ACHN (cell line): ENCODE measurements at places on chromosomes 12 and 14.

DNA sequence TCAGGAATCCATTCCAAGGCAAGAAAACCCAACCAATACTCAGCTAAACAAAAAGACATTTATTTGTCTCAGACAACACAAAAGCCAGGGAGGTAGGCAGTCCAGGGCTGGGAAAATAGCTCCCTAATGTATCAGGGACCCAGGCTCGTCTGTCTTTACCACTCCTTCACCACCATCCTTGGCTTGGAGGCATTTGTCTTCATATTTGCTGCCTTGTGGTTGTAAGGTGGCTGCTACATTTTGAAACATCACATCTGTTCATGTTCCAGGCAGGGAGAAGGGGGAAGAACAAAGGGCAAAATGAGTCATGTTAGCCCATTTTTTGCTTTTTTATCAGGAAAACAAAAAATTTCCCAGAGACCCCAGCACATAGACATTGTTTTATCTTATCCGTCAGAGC is 44.8 kb upstream of the PCED1B start:
- DNase-seq, result no peak

GRCh38 chr12:95335948-95336347 is 118.3 kb downstream of the VEZT start:
- DNase-seq, result no peak

DNA sequence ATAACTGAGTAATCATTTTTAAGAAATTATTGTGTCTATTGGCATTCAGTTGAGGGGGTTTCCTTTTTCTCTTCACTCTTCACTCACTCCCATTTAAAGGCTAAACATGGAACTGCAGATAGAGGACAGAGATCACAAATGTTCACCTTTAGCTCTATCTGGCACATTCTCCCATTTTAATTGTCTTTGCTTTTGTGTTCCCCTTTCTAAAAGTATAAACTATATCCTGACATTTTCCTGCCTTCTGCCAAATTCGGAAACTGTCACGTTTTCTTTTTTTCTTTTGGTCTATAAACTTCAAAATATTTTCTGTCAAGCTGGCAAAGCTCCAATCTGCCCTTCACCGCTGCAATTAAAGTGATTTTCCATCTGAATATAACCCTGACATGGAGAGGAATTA is 219.8 kb upstream of the CDKN3 start:
- no peak for DNase-seq

DNA sequence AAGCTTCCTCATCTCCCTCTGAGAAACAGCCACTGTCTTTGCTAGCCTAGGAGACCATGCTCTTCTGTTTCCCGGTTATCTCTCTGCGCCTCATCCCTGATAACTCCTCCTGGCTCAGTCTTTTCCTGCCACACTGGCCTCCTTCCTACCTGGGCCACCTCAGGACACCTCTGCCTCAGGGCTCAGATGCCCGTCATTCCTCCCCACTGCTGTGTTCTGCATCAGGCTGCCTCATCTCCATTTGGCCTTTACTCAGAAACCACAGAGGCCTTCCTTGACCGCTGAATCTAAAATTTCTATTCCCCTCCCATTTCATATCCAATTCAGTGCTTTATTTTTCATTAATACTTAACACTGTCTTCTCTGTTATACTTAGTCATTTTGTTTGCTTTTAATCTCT is 311.0 kb upstream of the RGS6 start:
- DNase-seq, result no peak

DNA sequence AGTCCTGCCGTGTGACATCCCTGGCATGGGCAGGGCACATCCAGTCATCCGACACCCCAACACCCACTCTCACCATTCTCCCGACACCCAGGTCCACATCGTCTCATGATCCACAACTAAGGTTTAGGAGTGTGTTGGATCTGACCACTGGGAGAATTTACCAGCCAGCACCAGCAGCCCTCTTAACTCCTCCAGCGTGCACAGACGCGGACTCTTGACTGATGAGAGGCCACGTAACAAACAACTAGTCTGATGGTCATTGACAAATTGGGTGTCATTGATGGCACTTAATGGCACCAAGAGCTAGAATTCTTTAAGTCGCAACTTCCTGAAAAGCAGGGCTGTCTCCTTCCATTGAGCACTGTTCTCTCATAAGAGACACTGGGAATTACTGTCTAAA is 203.0 kb upstream of the SFSWAP start:
- DNase-seq, result no peak

GRCh38 chr12:132766380-132767085 is 4.9 kb upstream of the ANKLE2 start:
- no peak for DNase-seq

- no peak for DNase-seq
Observed at GRCh38 chr12:131266591-131267467, 313.1 kb downstream of the ADGRD1 start.

GRCh38 chr14:100504372-100505078 is 82.7 kb downstream of the BEGAIN start:
- DNase-seq, result no peak

DNA sequence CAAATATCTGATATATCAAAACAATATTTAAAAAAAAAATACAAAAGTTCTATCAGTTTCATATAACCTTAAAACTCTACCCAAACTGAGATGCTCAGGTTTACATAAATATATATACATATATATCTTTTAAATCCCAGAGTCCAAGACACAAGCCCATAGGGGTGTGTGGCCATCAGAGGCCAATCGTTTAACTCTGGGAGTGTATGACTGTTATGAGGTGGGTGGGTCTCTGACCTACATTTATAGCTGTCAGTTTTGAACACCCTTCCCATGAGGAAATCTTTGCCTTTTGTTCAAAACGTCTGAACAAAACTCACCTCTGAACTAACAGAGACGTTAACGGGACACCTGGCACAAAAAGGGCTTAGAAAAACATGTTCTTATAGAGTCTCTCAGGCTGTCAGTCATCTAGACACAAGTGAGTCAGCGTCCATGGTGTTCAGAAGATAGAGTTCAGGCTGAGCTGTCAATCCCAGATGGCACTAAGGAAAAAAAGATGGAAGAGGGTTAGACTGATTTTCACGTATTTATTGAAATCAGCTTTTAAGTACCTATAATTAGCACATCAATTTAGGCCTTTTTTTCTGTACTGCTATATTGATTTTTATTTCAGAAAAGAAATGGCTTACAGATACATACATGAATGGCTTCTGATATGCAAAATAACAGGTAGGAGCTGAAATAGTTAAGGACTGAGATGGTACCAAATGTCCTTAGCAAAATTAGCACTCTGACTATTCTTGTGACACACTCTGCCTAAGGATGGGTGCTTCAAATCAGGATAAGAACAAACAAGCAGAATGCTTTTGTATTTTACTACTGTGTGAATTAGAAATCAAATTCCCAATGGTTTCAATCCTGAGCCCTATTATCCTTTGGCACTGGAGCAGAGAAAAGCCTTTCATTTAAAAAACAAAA is 29.2 kb downstream of the HIGD1C start:
- no peak for DNase-seq

- no peak for DNase-seq
Observed at GRCh38 chr12:45389426-45389825, 173.5 kb downstream of the ANO6 start.

DNA sequence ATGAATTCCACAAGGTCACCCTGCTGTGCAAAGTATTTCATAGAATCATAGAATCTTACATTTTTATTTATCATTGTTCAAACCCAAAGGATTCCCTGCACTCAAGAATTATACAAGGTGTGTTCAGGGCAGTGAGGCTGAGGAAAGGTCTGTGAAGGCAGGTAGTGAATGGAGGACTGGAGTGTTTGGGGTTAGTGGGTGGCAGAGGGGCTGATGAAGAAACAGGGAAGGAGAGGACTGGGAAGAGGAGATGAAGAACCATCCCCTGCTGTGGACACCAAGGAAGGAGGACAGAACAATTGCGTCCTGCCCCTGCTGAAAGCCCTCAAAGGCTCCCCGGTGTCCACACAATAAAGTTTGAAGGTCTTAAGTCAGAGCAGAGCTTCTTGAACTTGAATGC is 10.8 kb upstream of the BCDIN3D start:
- no peak for DNase-seq

DNA sequence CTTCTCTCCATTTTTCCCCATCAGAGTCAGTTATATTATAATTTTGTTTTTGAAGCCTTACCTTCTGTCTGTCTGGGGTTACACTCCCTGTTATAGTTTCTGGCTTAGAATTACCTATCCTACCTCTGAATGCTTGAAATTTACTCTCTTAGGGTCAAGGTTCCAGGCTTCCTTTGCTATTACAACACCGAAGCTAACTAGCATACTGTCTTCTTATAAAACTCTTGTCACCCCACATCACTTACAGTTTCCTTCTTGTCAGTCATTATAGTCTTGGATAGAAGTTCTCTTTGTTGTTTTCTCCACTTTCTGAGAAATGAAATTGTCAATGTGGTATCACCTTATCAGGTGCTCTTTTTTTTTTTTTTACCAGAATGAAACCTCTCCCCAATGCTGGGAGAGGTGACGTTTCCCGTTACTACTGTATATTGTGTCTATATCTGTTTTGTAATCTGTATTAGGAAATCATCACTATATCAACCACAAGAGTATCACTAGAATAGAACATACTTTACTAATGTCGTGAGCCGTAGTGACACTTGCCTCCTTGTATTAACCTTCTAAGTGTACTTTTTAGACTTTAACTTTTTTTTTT is 69.2 kb upstream of the PSMA6 start:
- no peak for DNase-seq

GRCh38 chr12:111143271-111143670 is 222.9 kb upstream of the MYL2 start:
- no peak for DNase-seq
